ENCODE measurements at places on chromosomes 6 and 20.

GRCh38 chr6:7000825-7001777 lies 106.7 kb upstream of the RREB1 start:
- no peaks in the 10 kb centered on the region for H3K4me1 ChIP-seq
- no peak overlapping the region for H3K4me3 ChIP-seq
- H3K27ac ChIP-seq: no peak overlapping the region

DNA sequence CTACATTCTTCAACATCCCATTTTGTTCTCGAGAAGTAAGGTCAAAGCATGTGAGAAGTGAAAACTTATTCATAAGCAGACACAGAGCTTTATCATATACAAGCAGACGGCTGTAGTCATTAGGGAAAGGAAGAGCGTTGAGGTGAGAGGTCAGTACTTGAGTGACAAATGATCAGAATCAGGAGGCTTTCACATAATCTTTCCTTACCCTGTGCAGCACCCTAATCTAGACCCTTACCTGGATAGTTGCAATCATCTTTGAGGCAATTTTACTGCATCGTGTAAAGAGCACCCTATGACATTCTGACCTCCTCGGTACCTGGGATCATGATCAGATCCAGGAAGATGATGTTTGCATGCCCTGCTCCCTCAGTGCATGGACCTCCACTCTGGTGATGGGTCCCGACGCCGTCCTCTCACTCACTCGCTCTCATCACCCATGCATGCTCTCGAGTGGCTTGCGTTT lies 62.7 kb downstream of the RNF182 start:
- no peak overlapping the region for H3K4me3 ChIP-seq
- no peaks in the 10 kb centered on the region for H3K4me1 ChIP-seq
- no peak overlapping the region for H3K27ac ChIP-seq

DNA sequence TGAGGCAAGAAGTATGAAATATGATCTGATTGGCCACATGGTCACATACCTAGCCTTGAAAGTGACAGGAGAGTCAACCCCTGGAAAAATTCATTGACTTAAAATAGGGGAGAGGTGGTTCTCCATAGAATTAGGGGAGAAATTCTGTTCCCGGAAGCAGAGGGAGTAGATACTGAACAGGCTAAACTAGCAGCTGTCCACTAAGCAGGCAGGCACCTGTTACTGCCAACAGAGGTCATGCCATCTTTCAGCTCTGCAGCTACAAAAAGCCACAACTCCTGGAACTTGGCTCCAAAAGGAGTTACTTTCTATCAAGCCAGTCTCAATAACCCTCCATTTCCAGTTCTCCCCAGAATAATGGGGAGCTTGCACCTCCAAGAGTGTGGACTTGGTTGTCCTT lies 352.5 kb downstream of the MAFB start:
- no peaks in the 10 kb centered on the region for H3K27me3 ChIP-seq
- H3K4me1 ChIP-seq: no peaks in the 10 kb centered on the region
- DNase-seq: no peak
- H3K36me3 ChIP-seq: no peaks in the 10 kb centered on the region
- H3K27ac ChIP-seq: no peak overlapping the region
- no peak overlapping the region for H3K4me3 ChIP-seq

- DNase-seq: peak; percentile 51
- no peak overlapping the region for H3K4me3 ChIP-seq
- peak overlapping the region; percentile 21 for H3K27ac ChIP-seq
- no peaks in the 10 kb centered on the region for H3K36me3 ChIP-seq
- no peaks in the 10 kb centered on the region for H3K27me3 ChIP-seq
Measured at GRCh38 chr20:44028868-44029847, 114.5 kb downstream of the TOX2 start.

DNA sequence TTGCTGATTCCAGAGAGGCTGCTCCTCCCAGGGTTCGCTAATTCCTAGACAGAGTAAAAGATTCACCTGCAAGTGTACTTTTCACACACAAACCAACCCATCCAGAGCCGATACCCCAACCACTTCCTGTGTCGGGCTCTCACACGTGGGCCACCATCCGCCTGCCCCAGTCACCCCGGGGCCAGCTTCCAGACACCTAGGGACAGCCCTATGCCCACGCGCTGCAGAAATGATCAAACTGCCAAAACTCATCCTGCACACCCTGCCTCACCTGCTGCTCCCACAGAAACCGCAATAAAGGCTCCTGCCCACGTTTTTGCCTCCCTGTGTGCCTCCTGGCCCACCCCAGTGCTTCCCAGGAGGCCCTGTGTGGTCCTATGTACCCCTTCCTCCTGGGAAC lies 59.5 kb downstream of the PSMG4 start:
- no peaks in the 10 kb centered on the region for H3K36me3 ChIP-seq
- no peaks in the 10 kb centered on the region for H3K4me1 ChIP-seq
- DNase-seq: no peak
- H3K27ac ChIP-seq: no peak overlapping the region
- H3K27me3 ChIP-seq: no peaks in the 10 kb centered on the region

DNA sequence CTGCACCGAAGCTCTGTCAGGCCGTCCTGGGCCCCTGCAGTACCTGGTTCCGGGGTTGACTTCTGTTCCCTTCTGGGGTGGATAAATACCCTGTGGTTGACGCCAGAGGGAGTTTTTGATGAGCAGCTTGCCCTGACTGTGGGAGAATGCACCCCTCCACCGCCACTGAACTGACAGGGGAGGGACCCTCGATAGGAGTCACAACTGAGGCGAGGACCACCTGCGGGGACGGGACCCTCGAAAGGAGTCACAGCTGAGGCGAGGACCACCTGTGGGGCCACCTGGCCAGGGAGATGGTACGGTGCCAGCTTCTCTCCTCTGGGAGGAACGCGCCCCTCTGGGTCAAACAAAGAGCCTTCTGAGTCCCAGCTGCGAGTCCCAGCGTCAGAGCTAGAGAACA lies 100.1 kb upstream of the FRMD1 start:
- H3K4me1 ChIP-seq: no peaks in the 10 kb centered on the region
- DNase-seq: no peak
- H3K36me3 ChIP-seq: no peaks in the 10 kb centered on the region

GRCh38 chr6:36154286-36154685 lies 24.0 kb downstream of the MAPK13 start:
- DNase-seq: peak; percentile 32
- H3K27ac ChIP-seq: no peak overlapping the region
- peaks cover 3% of the 10 kb centered on the region for H3K27me3 ChIP-seq
- no peaks in the 10 kb centered on the region for H3K36me3 ChIP-seq
- H3K4me3 ChIP-seq: no peak overlapping the region
- H3K4me1 ChIP-seq: no peaks in the 10 kb centered on the region

DNA sequence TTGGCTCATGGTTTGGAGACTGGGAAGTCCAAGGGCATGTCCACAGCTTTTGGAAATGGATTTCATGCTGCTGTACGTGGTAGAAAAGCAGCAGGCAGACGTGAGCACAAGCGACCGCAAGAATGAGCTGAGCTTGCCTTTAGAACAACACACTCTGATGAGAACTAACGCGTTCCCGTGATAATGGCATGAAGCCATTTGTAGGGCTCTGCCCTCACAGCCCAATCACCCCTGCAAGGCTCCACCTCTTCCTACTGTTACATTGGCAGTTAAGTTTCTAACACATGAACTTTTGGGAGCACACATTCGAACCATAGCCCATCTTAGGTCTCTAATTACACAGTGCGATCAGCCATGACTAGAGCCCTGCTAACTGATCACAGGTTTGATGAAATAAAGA lies 107.5 kb upstream of the TMEM170B start:
- no peak overlapping the region for H3K4me3 ChIP-seq
- H3K36me3 ChIP-seq: no peaks in the 10 kb centered on the region
- no peak for DNase-seq

GRCh38 chr6:136922685-136923006 lies 545 bp downstream of the SLC35D3 start:
- H3K36me3 ChIP-seq: no peaks in the 10 kb centered on the region
- peaks cover 12% of the 10 kb centered on the region for H3K27me3 ChIP-seq
- no peak overlapping the region for H3K27ac ChIP-seq
- H3K4me3 ChIP-seq: no peak overlapping the region
- H3K4me1 ChIP-seq: no peaks in the 10 kb centered on the region

DNA sequence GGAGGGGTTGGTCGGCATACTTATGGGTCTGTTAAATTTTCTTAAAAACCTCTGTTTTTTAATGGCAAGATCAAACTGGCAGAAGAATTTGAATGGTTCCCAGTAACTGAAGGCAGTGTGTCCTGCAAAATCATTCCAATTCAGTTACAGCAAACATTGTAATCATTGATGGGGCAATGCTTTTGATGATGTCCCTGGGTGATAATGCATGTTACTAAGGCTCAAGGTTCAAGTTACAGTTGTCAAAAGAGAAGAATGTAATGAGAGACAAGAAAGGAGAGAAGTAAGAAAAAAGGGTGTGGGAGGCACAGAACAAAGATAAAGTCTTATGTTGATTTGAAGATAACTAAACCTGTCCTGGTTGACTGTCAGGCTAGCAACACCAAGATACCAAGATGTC lies 54.9 kb downstream of the CEP162 start:
- H3K4me3 ChIP-seq: no peak overlapping the region
- peak; percentile 14 for DNase-seq
- no peak overlapping the region for H3K27ac ChIP-seq
- H3K27me3 ChIP-seq: no peaks in the 10 kb centered on the region

DNA sequence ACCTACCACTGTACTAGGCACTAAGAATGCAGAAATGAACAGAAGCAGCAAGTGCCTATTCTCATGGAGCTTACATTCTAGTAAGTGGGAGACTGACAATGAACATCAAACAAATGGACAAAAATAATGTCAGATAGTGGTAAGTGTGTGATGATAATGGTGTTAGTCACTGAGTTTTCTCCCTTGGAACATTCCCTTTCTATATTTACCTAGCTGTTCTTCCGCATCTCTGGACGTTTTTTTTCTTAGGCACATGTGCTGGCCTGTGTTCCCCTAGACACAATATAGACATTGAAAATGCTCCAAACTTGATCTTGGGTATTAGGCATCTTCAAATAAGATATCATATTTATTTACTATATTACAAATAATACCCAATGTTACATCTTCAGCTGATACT lies 218.1 kb upstream of the GJE1 start:
- no peak overlapping the region for H3K27ac ChIP-seq
- no peaks in the 10 kb centered on the region for H3K27me3 ChIP-seq
- no peaks in the 10 kb centered on the region for H3K36me3 ChIP-seq
- no peaks in the 10 kb centered on the region for H3K4me1 ChIP-seq

GRCh38 chr6:21024616-21025015 lies 490.4 kb downstream of the CDKAL1 start:
- H3K36me3 ChIP-seq: no peaks in the 10 kb centered on the region
- DNase-seq: no peak
- no peak overlapping the region for H3K4me3 ChIP-seq
- no peaks in the 10 kb centered on the region for H3K27me3 ChIP-seq

GRCh38 chr20:45011108-45011526 lies 44.8 kb downstream of the STK4 start:
- no peak overlapping the region for H3K4me3 ChIP-seq
- peak; percentile 73 for DNase-seq
- H3K27ac ChIP-seq: no peak overlapping the region

- H3K4me3 ChIP-seq: no peak overlapping the region
- H3K36me3 ChIP-seq: no peaks in the 10 kb centered on the region
Measured at GRCh38 chr6:15906420-15907016, 222.4 kb upstream of the MYLIP start.

DNA sequence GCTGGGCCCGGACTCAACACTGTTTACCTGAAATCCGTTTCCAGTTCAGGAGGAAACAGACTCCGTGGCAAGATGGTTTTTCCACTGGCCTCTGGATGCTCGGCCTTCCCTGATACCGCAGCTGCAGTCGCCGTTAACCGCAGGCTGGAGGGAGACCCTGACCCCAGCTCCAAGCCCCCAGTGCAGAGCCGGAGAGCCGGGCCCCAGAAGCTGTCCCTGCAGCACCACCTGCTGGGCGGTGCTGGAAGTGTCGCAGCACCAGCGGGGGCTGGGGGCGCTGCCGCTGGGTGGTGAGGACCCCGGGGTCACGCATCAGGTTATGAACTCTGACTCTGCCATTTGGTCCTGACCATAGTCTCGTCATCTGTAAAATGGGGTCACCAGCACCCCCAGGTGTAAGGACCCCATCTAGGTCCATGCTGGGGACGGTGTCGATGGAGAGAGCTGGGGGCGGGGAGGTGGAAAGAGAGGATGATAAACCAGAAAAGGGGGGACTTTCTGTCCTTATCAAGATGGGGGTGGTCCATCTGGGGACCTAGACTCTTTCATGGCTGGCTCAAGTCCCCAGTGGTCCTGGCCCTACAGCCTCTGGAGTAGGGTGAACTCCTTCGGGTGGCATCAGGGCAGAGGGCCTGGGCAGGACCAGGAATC lies 20.8 kb upstream of the CHRNA4 start:
- no peak overlapping the region for H3K27ac ChIP-seq
- H3K27me3 ChIP-seq: no peaks in the 10 kb centered on the region
- H3K4me1 ChIP-seq: no peaks in the 10 kb centered on the region
- no peak for DNase-seq
- no peak overlapping the region for H3K4me3 ChIP-seq

DNA sequence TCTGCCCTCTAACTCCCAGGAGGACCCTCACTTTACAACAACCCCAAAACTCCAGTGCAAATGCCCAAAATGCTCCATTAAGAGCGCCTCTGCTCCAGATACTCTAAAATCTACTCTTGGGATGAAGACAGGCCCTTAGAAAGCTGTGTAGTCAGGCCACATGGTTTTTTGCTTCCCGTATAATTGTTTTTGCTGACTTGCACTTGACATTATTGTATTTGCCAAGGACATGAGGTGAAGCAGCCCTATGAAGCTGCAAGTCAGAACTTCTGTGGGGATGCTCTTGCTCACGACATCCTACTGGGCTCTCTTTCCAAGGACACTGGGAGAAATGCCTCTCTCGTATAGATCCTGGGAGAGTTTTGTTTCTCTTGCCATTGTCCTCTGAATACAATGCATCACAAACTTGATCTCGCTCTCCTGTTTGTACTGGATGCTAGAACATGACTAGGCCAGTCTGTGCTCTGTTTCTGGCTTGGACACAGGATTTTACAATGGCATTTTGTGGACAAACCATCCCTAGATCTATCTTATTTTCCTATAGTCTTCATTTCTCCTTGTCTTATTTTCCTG lies 177.2 kb upstream of the DTNBP1 start:
- no peaks in the 10 kb centered on the region for H3K36me3 ChIP-seq
- H3K27me3 ChIP-seq: no peaks in the 10 kb centered on the region
- no peak overlapping the region for H3K4me3 ChIP-seq
- no peaks in the 10 kb centered on the region for H3K4me1 ChIP-seq

DNA sequence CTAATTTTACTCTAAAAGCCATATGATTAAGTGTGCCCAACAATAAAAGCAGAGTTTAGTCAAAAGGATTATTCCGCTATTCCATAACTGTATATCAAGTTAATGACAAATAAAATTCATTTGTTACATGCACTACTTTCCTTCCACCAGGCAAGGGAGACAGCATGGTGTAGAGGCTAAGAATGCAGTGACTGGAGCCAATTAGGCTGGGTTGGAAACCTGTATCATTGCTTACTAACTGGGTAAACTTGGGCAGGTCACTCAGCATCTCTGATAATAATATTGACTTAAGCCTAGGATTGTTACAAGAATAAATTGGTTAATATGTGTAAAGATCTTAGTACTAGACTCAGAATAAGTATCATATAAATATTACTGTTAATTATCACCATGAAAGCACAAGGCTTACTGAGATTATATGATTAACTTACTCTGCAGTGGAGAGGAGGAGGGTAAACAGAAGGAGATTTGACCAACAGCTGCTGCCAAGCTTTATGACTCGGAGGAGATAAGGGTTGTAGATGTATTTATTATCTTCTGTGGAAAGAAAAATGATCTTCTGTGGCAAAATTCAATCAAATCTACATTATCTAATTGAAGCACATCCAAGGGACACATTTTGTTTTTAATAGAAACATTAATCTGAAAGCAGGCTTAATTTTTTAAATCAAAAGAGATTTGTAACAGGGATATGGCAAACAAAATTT lies 1459.9 kb downstream of the GRIK2 start:
- DNase-seq: peak; percentile 6
- H3K4me1 ChIP-seq: no peaks in the 10 kb centered on the region
- no peaks in the 10 kb centered on the region for H3K27me3 ChIP-seq

GRCh38 chr20:61727761-61728160 lies 337.9 kb downstream of the TAF4 start:
- no peak overlapping the region for H3K27ac ChIP-seq
- H3K36me3 ChIP-seq: no peaks in the 10 kb centered on the region
- no peak for DNase-seq
- no peaks in the 10 kb centered on the region for H3K27me3 ChIP-seq

All from mesendoderm (in vitro differentiated cells).